OCI-LY7 (cell line): ENCODE measurements at places on chromosomes 4 and X. TPM values are rescaled to one million over a fixed set of nuclear protein-coding genes. Genes with fewer than 3 reads are reported as not detected.
A peak's percentile ranks its signal among the peaks of the same experiment; 100 is the strongest.

DNA sequence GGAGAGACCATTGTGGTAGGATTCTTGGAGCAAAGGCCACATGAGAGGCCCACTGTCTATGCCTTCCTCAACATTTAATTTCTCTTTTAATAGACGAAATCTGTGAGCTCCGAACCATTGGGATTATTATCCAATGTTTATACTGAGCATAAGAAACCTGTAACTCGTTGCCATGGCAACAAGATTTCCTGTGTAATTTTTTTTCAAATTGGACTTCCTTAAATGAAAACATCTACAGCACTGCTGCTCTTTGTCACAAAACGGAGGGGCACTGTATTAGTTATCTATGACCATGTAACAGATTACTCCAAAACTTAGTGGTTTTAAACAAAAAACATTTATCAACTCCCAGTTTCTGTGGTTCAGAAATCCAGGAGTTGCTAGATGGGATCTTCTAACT lies 38.7 kb downstream of the PPP1R2C start:
- peak; percentile 61 for DNase-seq

- peak; percentile 61 for DNase-seq
Observed at GRCh38 chrX:23952984-23953907, 45.4 kb downstream of the CXorf58 start.

DNA sequence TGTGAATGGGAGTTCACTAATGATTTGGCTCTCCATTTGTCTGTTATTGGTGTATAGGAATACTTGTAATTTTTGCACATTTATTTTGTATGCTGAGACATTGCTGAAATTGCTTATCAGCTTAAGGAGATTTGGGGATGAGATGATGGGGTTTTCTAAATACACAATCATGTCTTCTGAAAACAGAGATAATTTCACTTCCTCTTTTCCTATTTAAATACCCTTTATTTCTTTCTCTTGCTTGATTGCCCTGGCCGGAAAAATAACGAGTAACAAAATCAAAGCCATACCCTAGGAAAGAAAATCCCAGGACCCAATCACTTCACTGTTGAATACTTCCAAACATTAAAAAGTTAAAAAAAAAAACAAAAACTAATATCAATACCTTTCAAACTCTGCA lies 67.7 kb upstream of the UGT2B4 start:
- peak; percentile 1 for DNase-seq

GRCh38 chr4:39295784-39296183 lies 70.4 kb downstream of the RFC1 start:
- no peak for DNase-seq

DNA sequence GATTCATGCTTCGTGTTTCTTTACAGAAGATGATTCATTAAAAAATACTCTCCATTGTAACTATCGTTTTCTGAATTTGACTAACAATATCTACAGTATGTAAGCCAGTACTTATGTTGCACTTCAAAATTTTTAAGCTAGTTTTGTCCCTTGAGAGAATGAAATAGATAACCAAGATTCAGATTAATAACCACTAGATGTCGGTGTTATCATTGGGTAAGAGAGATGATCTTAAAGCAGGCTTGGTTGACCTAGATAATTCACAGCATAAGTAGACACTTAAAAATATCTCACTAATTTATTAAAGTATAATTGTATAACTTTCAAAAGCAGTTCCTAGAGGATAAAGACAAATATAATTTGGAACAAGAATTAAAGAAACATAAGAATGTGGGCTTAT lies 430.9 kb downstream of the C4orf33 start:
- peak; percentile 1 for DNase-seq

DNA sequence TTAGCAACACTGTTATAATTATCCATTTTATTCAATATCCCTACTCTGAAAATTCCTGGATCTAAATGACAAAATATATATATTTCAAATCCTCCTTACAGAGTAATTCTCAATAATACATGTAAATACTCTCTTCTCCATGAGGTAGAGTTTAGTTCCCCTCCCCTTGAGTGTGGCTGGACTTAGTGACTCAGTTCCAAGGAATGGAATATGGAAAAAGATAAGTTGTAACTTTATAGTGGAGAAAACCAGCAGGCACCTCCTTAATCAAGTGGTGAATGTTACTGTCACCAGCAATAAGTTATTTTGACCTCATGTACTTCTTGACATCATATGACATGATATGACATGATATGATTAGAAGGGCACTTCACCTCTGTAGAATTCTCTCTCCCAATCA lies 302.0 kb downstream of the RAB28 start:
- DNase-seq: no peak

DNA sequence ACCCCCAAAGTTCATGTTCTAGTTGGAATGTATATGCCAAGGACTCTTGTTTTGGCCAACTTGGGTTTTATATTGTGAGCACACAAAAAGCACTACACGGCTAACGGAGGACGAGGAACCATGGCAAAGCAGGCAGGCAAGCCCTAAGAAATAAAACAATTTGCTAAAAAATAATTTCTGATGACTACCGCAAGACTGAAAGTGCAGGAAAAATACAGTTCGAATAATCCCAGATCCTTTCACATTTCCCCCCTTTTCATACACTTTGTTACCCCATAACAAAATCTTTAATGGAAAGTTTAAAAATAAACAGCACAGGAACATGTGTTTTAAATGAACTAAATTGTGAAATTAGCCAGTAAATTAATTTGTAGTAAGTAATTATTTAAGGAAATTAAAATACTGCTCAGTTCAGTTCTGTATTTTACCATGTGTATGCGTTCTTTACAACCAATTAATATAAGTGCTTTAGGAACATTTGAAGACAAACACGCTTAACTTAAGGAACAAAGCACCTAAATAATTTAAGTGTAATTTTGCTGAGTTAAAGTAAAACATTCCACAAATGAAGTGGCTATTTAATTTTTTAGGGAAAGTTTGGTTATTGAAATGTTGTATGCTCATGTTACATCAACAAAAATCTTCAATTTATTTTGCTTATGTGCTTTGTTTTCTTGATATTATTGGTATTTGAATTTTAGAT lies 12.4 kb upstream of the PITX2 start:
- no peak for DNase-seq

- DNase-seq: no peak
Observed at GRCh38 chr4:69781458-69782418, 21.3 kb upstream of the SULT1B1 start.

- no peak for DNase-seq
Observed at GRCh38 chrX:15128861-15129260, 141.0 kb downstream of the ASB9 start.

GRCh38 chr4:19913650-19914049 lies 338.1 kb upstream of the SLIT2 start:
- DNase-seq: no peak

GRCh38 chrX:34612036-34612435 lies 45.0 kb downstream of the TMEM47 start:
- no peak for DNase-seq

RENBP gene
- total RNA-seq: 6.2 and 6.8 TPM in 2 replicates

CNGA2 gene
- total RNA-seq: not detected in 2 replicates

CTPS2 gene
- 21.3 and 25.2 TPM in 2 replicates for total RNA-seq

NPY5R gene
- total RNA-seq: not detected in 2 replicates

COL25A1 gene
- not detected in 2 replicates for total RNA-seq

CCKAR gene
- total RNA-seq: not detected in 2 replicates
